Ascending aorta (tissue), 2 donors: ENCODE measurements at places on chromosomes 12 and 14. TPM values are rescaled to one million over a fixed set of nuclear protein-coding genes. Genes with fewer than 3 reads are reported as not detected.

The C12orf50 gene
- total RNA-seq, result not detected

The TRPV4 gene
- not detected for total RNA-seq

The KRT6C gene
- not detected for total RNA-seq

The CPM gene
- 48.1 TPM for total RNA-seq

The NPAS3 gene
- total RNA-seq, result not detected

The SYNDIG1L gene
- total RNA-seq, result not detected

The BBOF1 gene
- total RNA-seq, result 16.2 TPM

The OR4K15 gene
- total RNA-seq, result not detected

DNA sequence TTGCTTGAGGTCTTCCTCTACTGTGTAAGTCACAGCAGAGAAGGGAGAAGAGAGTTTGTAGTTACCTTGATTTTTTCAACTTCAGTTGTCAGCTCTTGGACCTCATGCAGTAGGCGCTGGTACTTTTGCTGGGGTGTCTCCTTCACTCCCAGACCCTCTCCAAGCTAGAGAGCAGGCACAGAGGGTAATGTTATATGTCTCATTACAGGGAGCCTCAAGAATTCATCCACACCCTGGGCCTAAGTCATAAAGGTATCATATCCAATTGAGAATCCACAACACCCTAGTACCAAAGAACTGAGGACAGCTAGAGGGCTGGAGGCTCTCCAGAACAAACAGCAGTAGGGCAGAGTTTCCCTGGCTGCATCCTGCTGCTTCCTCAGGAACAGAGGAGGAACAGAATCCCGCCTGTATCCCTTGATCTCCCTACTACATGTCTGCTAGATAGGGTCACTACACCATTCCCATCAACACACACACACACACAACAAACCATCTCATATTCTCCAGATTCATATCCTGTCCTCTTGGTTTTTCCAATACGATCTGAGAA lies 11.9 kb downstream of the DCTN2 start:
- H3K36me3 ChIP-seq, result peaks cover 83% of the 10 kb centered on the region
- no peaks in the 10 kb centered on the region for H3K27me3 ChIP-seq
- no peak overlapping the region for H3K4me3 ChIP-seq
- no peak overlapping the region for H3K27ac ChIP-seq
- DNase-seq, result no peak

DNA sequence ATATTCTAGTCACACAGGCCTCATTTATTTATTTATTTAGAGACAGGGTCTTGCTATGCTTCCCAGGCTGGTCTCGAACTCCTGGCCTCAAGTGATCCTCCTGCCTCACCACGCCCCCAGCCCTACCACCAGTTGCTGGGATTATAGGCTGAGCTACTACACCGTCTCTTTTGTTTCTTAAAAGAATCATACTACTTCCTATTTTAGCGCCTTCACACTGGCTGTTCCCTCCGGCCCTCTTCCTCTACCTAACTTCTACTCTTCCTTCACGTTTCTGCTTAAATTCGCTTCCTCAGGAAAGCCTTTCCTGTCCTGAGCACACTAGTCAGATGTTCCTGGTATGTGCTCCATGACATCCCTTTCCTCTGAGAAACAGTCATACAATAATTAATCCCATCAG lies 6.4 kb upstream of the MRPL42 start:
- no peak for DNase-seq
- H3K4me1 ChIP-seq, result no peaks in the 10 kb centered on the region
- H3K36me3 ChIP-seq, result no peaks in the 10 kb centered on the region
- no peaks in the 10 kb centered on the region for H3K27me3 ChIP-seq

GRCh38 chr12:44459569-44459968 lies 416.5 kb downstream of the NELL2 start:
- H3K4me3 ChIP-seq, result no peak overlapping the region
- no peaks in the 10 kb centered on the region for H3K36me3 ChIP-seq
- no peaks in the 10 kb centered on the region for H3K4me1 ChIP-seq
- no peak for DNase-seq

DNA sequence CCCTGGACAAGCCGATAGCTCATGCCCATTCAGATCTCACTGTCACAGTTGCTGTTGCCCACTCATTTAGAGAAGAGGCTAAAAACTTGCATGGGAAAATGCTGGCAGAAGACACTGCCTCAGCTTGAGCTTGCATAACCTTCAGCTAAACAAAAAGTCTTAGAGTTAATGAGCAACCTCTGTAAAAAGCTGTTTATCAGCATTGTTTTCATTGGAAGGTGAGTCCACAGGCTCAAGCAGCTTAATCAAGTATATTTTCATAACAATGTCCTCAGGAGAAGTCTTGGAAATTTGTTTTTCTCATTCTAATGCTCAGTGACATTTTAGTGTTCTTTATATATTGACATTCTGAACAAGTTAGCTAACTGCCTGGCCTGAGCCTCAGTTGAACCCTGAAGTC lies 872.9 kb downstream of the TMTC2 start:
- no peak overlapping the region for H3K4me3 ChIP-seq
- H3K27ac ChIP-seq, result no peak overlapping the region

GRCh38 chr14:22232933-22233332 lies 356.1 kb downstream of the DAD1 start:
- no peaks in the 10 kb centered on the region for H3K27me3 ChIP-seq
- H3K27ac ChIP-seq, result no peak overlapping the region
- H3K4me1 ChIP-seq, result no peaks in the 10 kb centered on the region
- no peak for DNase-seq
- H3K36me3 ChIP-seq, result no peaks in the 10 kb centered on the region

- no peak for DNase-seq
- no peaks in the 10 kb centered on the region for H3K4me1 ChIP-seq
- H3K27ac ChIP-seq, result no peak overlapping the region
Measured at GRCh38 chr12:51852404-51853137, 4.1 kb upstream of the FIGNL2 start.

GRCh38 chr12:90428465-90428864 lies 526.5 kb downstream of the CCER1 start:
- no peaks in the 10 kb centered on the region for H3K27me3 ChIP-seq
- H3K4me1 ChIP-seq, result no peaks in the 10 kb centered on the region
- no peak overlapping the region for H3K27ac ChIP-seq

DNA sequence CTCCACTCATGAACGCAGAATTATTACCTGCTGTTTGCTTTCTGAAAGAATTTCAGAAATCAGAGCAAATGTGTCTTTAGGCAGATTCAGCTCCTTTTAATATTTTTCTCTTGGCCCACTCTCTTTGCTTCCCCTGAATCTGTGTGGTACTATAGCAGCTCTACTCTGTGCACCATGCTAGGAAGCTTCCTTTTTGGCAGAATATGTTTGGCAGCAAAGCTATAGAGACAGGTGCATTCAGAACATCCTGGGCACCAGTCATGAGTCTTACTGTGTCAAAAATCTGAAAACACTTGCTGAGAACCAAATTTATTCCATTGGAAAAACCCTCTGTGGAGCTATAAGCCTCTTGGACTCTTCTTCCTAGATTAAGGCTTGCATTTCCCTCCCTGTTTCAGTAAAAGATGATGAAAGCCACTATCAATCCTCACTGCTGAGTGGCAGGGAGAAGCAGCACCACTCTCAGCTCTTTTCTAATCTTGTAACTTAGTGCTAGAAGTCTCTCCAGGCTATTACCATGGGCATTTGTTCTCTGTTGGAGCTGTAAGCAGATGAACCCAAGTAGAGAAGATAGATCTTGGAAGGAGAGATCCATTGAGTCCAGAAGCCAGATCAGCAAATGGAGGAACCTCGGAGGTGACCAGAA lies 18.2 kb downstream of the CIPC start:
- H3K4me1 ChIP-seq, result no peaks in the 10 kb centered on the region
- peaks cover 27% of the 10 kb centered on the region for H3K36me3 ChIP-seq

- H3K36me3 ChIP-seq, result no peaks in the 10 kb centered on the region
- no peaks in the 10 kb centered on the region for H3K27me3 ChIP-seq
- no peak for DNase-seq
- no peak overlapping the region for H3K27ac ChIP-seq
Measured at GRCh38 chr14:90111895-90112534, 50.2 kb downstream of the KCNK13 start.

GRCh38 chr12:123532019-123532418 lies 1.5 kb downstream of the RILPL1 start:
- H3K4me3 ChIP-seq, result peak overlapping the region; percentile 93
- peak overlapping the region; percentile 77 for H3K27ac ChIP-seq
- H3K27me3 ChIP-seq, result no peaks in the 10 kb centered on the region
- peaks cover 22% of the 10 kb centered on the region for H3K4me1 ChIP-seq
- DNase-seq, result no peak

- H3K4me3 ChIP-seq, result peak overlapping the region; percentile 71
- DNase-seq, result no peak
- H3K36me3 ChIP-seq, result no peaks in the 10 kb centered on the region
- H3K4me1 ChIP-seq, result peaks cover 41% of the 10 kb centered on the region
- H3K27ac ChIP-seq, result peak overlapping the region; percentile 78
- no peaks in the 10 kb centered on the region for H3K27me3 ChIP-seq
Measured at GRCh38 chr12:56522411-56523193, 982 bp downstream of the RBMS2 start.

DNA sequence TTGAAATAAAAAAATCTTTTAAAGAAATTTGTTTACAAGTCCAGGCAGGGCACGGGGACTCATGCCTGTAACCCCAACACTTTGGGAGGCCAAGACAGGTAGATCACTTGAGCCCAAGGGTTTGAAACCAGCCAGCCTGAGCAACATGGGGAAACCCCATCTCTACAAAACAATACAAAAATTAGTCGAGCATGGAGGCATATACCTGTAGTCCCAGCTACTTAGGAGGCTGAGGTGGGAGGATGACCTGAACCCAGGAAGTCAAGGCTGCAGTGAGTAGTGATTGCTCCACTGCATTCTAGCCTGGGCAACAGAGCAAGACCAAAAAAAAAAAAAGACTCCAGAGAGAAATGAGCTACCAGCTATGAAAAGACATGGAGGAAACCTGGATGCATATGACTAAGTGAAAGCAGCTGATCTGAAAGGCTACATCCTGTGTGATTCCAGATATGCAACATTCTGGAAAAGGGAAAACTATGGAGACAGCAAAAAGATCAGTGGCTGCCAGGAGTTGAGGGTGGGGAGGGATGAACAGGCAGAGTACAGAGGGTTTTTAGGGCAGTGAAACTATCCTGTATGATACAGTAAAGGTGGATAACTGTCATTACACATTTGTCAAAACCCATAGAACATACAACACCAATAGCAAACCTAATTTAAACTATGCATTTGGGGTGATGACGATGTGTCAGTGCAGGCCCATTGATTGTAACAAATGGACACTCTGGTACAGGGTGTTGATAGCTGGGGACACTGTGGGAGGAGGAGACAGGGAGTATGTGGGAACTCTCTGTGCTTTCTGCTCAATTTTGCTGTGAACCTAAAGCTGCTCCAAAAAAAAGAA lies 59.9 kb downstream of the PRKAB1 start:
- H3K4me1 ChIP-seq, result no peaks in the 10 kb centered on the region
- no peaks in the 10 kb centered on the region for H3K36me3 ChIP-seq
- no peak overlapping the region for H3K27ac ChIP-seq
- DNase-seq, result no peak
- H3K27me3 ChIP-seq, result no peaks in the 10 kb centered on the region

- H3K36me3 ChIP-seq, result no peaks in the 10 kb centered on the region
- H3K27ac ChIP-seq, result no peak overlapping the region
- no peaks in the 10 kb centered on the region for H3K27me3 ChIP-seq
- no peaks in the 10 kb centered on the region for H3K4me1 ChIP-seq
- DNase-seq, result no peak
Measured at GRCh38 chr12:130765186-130765659, 49.1 kb upstream of the RIMBP2 start.

DNA sequence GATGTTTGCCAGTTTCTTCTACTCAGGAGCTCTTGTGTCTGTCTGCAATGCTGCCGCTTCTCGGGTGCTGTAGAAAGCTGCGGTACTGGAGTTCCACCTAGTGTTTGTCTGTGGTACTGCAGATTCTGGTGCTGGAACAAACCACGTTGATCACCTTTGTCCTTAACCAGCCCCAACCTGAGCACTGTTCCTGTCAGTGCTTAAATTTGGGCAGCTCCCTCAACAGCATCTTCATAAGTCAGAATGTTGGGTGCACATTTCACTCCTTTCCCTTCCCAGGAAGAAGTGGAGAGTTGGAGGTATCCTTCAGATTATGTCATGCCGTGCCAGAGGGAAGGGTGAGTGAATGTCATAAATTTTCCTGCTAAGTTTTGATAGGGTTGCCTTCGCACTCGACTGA lies 48.7 kb upstream of the LALBA start:
- DNase-seq, result peak; percentile 78
- no peaks in the 10 kb centered on the region for H3K4me1 ChIP-seq
- no peak overlapping the region for H3K4me3 ChIP-seq
- no peak overlapping the region for H3K27ac ChIP-seq
- no peaks in the 10 kb centered on the region for H3K27me3 ChIP-seq

DNA sequence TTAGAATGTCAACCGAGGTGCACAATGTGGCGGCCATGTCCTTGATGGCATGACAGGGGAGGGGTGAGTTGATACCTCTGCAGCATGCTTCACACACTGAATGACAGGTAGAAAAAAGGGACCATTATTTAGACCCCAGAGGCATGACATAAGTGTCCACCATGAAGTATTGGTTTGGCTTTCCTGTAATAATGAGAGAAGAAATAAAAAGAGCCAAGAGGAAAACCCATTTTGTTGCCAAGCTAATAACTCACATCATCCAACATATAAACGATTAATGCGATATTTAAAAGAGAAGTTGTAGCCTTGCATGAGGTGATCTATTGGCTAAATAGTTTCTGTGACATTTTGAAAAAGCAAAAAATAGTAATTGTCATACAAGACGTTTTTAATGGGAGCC lies 343.4 kb downstream of the LRIG3 start:
- H3K4me3 ChIP-seq, result no peak overlapping the region
- no peaks in the 10 kb centered on the region for H3K36me3 ChIP-seq
- no peak for DNase-seq

DNA sequence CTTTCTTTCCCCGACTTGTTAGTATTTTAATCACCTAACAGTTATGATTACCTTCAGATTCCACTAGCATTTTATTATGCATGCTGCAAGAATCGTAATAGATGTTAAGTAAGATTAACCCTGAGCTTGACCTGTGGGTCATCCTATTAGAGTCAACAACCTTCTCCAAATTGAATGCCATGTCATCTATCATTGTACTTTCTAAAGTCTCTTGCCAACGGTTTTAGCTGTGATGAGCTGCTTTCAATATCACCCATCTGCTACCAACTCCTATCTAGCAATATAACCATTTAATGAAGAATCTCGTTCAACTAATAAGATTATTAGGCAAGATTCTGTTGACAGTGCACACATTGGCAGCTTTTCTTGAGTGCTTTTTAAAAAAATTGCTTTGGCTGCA lies 33.7 kb downstream of the DACT1 start:
- H3K4me3 ChIP-seq, result no peak overlapping the region
- no peaks in the 10 kb centered on the region for H3K36me3 ChIP-seq
- H3K27ac ChIP-seq, result no peak overlapping the region
- H3K4me1 ChIP-seq, result no peaks in the 10 kb centered on the region

DNA sequence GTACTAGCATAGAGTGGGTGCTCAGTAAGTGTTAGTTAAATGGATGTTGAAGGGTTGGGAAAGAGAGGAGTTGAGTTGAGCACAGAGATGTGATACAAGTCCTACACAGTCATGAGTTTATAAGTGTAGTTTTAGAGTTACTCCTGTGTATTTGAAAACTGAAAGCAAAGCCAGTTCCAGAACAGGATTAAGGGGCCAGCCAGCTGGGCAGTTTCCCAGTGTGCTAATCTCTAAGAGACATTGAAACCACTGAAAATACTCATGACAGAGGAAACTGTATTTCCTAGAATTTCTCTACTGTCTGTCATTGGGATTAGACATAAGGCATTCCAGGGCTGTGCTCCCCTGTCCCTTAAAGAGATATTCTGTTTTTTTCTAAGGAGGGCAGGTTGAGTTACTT lies 101.0 kb downstream of the DERA start:
- H3K27ac ChIP-seq, result peak overlapping the region; percentile 30
- H3K4me1 ChIP-seq, result peaks cover 3% of the 10 kb centered on the region
- H3K4me3 ChIP-seq, result no peak overlapping the region
- peaks cover 7% of the 10 kb centered on the region for H3K36me3 ChIP-seq
- H3K27me3 ChIP-seq, result no peaks in the 10 kb centered on the region
- no peak for DNase-seq
